ENCODE measurements at places on chromosomes 2 and 18. TPM values are rescaled to one million over a fixed set of nuclear protein-coding genes. Genes with fewer than 3 reads are reported as not detected.

The SATB2 gene
- 11.8 TPM for total RNA-seq

The ASXL3 gene
- total RNA-seq = 0.13 TPM

The DSG4 gene
- total RNA-seq = not detected

The VWC2L gene
- total RNA-seq = under 0.01 TPM

The FSHR gene
- total RNA-seq = not detected

The RFTN2 gene
- 25.6 TPM for total RNA-seq

The CCDC121 gene
- 1.8 TPM for total RNA-seq

The VAMP8 gene
- total RNA-seq = 1.7 TPM

The SH2D6 gene
- 0.40 TPM for total RNA-seq

The RRM2 gene
- total RNA-seq = 40.6 TPM

The RPRM gene
- total RNA-seq = not detected

The CTLA4 gene
- total RNA-seq = not detected

The LINC00305 gene
- not detected for total RNA-seq

The PPP1R7 gene
- 104 TPM for total RNA-seq

The RNF103 gene
- total RNA-seq = 18.5 TPM

The ADAM23 gene
- 7.7 TPM for total RNA-seq
